MCF 10A (cell line): ENCODE measurements at places on chromosomes 5 and 9.
A peak's percentile ranks its signal among the peaks of the same experiment; 100 is the strongest.

DNA sequence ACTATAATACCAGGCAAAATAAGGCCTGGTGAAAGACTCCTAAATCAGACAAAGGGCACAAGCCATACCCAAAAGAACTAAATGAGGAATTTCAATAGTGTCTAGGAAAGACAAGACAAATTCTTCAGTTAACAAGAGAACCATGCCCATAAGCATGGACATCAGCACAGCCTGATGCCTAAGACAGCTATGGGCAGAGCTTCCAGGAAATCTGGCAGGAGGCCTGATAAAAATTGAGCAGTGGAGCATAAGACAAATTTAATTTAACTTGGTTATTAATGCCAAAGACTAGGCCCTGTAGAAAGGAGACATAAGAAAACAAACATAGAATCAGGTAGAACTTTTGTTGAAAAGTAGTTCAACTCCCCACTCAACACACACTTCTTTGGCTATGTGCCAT, 17.3 kb downstream of the KLHL3 start:
- DNase-seq = no peak

DNA sequence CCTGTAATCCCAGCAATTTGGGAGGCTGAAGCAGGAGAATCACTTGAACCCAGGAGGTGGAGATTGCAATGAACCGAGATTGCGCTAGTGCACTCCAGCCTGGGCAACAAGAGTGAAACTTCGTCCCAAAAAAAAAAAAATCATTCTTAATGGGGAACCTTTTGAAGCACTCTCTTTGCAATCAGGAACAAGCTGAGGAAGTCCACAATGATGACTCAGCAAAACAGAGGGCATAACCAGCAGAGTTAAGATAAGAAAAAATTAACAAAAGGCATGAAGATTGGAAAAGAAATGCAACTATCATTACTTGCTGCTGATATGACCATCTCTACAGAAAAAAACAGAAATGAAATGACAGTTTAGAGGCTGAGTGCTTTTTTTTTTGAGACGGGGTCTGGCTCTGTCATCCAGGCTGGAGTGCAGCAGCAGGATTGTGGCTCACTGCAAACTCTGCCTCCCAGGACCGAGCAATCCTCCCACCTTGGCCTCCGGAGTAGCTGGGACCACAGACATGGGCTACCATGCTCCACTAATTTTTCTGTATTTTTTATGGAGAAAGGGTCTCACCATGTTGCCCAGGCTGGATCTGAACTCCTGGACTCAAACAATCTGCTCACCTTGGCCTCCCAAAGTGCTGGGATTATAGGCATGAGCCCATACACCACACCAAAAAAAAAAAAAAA, 88.0 kb downstream of the FNBP1 start:
- no peak for DNase-seq

- DNase-seq = no peak
These were observed 18.3 kb downstream of the MARCHF3 start for GRCh38 chr5:127011961-127012644.

GRCh38 chr5:65718576-65719310, 3.2 kb downstream of the SGTB start:
- DNase-seq = no peak

GRCh38 chr9:82679472-82679871, 383.5 kb downstream of the RASEF start:
- DNase-seq = no peak

DNA sequence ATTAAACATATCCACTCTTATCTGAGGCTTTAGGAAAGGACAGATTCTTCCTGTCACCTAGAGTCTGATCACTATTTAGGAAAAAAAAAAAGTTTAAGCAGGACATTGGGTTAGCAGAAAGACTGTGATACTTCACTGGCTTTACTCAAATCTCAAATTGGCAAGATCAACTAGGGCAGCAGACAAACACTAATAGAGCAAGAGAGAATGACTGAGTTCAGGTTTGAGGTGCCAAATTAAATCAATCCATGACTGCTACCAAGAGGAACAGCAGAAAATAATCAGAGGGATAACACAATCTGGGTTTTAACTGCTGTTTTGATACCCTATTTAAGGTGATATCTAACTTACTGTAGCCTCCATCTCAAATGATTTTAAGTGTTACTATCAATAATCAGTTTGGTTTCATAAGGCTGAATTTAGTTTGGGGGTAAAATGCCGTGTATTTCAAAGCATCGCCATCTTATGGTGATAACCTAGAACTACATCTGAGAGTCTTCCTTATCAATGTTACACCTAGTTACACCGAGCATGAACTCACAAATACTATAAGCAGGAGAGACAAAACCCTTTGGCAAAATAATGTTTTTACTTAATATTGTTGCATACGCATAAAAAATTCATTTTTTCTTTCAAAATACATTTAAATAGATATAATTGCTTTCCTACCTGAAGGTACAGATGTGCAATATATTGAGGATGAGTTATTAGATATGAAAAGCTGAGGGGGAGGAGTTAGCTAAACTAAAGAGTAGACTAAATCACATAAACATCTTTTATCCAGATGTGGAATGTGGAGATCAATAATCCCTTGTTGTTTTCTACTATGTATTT, 286.4 kb upstream of the CDH12 start:
- DNase-seq = peak; percentile 59

DNA sequence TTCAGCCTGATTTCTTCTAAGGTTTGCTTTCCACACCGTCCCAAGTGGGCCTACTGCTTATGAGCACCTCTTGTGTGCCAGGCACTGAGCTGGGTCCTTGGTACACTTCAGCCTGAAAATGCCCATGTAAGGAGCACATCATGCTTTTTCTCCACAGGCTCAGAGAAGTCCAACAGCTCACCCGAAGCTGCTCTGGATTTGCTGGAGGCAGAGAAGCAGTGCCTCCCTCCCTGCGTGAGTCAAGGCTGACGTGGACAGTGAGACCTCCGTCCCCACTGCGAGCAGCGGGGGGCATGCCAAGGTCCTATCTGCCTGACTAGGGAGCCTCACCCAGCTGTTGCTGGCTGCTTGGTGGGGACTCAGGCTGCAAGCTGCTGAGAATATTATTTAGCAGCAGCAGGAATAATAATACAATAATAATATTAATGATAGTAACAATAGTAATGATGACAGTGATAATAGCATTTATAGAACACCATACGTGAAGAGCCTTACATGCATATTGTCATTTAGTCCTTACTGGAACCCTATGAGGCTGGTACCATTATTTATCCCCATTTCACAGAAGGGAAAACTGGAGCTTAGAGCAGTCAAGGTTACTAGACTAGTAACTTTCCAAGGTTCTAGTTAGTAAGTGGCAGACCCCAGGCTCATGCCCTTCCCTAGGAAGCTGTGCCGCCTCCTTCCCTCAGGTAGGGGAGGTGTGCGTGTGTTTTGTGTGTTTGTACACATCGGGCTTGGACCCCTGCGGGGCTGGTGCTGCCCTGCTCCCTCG, 194.8 kb downstream of the HSPA4 start:
- no peak for DNase-seq

DNA sequence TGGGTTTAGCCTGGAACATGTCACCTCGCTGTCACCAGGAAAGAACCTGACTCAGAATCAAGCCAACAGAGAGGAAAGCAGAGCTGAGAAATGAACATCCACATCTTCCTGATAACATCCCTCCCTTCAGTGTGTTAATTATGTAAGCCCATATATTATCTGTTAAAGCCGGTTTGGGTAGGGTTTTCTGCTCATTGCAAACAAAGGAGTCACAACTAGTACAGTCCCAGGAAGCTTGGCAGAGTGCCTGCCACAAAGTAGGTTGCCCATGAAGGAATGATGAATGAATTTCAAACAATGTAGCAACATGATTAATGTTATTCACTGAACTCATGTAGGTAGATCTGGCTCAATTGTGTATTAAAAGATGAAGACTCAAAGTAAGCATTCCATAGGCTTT, 10.4 kb upstream of the PPARGC1B start:
- peak; percentile 86 for DNase-seq

- DNase-seq = peak; percentile 61
These were observed 43.1 kb downstream of the POLR1E start for GRCh38 chr9:37528652-37529471.

DNA sequence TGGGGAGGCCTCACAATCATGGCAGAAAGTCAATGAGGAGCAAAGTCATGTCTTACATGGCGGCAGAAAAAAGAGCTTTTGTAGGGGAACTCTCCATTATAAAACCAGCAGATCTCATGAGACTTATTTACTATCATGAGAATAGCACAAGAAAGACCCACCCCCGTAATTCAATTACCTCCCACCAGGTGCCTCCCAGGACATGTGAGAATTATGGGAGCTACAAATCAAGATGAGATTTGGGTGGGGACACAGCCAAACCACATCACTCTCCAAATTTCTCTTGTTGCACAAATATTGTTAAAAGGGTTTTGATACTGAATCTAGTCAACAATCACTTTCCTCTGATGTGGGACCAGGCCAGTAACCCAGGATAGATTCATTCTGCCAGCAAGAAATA, 1176.1 kb downstream of the CDH9 start:
- DNase-seq = no peak

DNA sequence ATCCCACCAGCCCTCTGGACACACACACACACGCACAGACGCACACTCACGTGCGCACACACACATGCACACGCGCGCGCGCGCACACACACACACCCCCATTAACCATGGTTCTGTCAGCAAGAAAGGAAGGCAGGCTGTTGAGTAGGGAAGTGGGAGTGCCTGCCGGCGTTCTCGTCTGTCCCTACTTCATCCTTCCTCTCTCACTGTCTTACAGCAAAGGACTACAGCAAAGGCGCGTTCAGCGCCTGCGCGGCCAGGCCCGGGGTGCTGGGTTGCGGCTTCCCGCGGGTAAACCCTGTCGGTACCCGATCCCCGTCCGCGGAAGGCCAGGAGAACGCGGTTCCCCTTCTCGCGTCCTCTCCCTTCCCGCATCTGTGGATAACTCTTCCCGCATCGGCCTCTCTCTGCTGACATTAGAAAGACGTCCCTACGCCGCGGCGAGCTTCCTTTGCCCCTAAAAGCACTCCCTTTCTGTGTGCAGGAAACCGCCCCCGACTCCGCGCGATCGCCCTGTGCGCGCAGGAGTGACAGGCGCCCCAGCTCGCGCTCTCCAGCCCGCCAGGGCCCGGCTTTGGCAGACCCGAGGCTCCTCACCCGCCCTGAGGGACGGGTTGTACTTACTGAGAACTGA, 219.2 kb downstream of the AGTPBP1 start:
- no peak for DNase-seq

DNA sequence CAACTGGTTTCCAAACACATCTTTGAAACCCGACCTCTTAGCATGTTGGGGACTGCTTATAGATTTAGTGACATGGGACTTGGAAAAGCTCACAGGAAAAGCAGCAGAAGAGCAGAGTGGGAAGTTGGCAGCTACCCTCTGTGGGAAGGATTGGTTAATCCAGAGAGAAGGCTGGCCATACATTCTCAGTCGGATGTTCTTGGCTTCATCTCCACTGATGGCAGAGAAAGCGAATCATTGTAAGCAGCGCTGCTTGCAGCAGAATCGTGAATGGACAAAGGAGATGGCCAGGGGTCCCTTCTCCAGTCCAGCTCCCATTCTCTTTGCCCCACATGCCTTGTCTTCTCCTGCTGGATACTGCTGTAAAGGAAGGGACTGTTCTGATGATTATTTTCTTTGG, 62.7 kb downstream of the MEGF10 start:
- no peak for DNase-seq

- no peak for DNase-seq
These were observed 365.1 kb upstream of the CCNH start for GRCh38 chr5:87777877-87778276.

DNA sequence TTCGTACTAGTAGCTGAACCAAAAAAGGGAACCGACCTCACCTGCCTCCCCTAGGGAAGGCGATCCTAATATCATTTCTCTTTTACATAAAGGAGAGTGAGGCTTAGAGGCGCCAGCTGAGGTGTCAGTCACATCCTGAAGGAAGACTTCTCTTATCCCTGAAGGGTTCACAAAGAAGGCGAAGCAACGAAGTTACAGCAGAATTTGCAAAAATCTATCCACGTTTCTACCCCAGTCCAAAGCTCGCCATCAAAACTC, 598 bp upstream of the KIAA1191 start:
- DNase-seq = no peak

DNA sequence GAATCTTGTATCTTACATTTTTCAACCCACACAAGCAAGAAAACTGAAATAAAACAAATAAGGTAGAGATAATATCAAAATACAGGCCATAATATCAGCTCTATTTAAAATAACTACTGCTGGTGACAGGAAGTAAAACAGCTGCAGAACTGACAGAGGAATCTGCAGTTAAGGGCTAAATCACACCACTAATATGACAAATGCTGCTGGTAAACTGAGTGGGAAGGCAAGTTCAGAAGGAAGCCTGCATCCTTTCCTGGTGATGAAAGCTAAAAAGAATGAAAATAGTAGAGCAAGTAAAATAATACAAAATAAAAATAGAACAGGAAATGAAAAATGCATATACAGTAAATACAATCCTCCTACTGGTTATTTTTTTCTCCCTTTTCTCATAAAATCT, 1293.7 kb upstream of the C9orf72 start:
- DNase-seq = no peak

DNA sequence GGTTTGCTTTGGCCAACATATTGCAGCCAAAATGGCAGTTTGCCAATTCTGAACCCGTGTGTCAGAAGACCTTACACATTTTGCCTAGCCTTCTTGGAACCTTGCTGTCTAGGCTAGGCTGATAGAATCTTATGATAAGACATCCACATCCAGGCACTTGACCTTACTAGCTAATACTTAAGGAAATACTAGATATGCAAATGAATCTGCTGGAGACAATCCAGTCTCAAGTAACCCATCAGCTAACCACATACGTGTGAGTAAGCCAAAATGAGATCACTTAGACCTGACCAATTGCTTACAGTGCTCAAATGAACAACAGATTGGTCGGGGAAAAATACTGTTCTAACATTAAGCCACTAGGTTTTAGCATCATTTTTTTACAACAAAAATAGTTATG, 1504.6 kb upstream of the CDH9 start:
- peak; percentile 55 for DNase-seq

- no peak for DNase-seq
These were observed 31.0 kb upstream of the TGFBI start for GRCh38 chr5:135997673-135998335.

DNA sequence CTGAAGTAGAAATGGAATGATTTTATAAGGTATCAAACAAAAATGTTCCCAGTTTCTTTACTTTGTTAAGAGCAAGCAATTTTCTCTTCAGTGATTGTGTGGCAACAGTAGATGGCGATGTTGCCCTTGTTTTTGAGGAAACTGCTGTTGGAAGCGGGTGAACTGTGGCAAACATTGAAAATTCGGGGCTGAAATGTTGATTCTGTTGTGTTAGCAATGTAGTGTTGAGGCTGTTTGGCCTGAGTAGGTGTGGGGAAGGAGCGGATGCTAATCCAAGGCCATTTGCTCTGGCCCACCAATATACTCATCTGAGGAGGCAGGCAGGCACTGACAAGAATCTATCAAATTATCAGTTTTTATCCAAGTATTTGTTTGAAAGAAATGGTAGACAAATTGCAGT, 129.8 kb downstream of the SLC12A2 start:
- peak; percentile 78 for DNase-seq

GRCh38 chr9:134627417-134628353, 13.9 kb upstream of the COL5A1 start:
- DNase-seq = no peak

GRCh38 chr9:112605518-112605917, 112.4 kb downstream of the INIP start:
- DNase-seq = no peak
